Peyer's patch (tissue), 4 donors: ENCODE measurements at places on chromosomes 7 and 10. TPM values are rescaled to one million over a fixed set of nuclear protein-coding genes. Genes with fewer than 3 reads are reported as not detected.

DNA sequence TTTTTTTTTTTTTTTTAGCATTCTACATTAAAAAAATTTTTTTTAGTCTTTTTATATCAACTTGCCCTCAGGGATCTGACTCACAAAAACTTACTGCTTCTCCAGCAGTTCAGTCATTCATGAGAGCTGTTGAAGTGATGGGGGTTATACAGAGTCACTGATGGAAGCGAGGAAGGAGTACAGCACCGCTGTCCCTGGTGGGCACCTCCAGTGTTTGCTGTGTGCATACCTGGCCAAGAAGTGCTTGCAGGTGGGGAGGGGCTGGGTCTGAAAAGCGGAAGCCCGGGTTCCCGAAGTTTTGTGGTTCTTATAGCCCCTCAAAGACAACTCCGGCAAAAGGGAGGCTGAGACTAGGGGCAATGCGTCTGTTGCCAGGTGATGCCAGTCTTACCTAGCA lies 46.2 kb downstream of the MINDY4 start:
- H3K27ac ChIP-seq = no peak overlapping the region
- no peak overlapping the region for H3K4me3 ChIP-seq
- H3K27me3 ChIP-seq = no peaks in the 10 kb centered on the region
- H3K4me1 ChIP-seq = no peaks in the 10 kb centered on the region

GRCh38 chr7:138316421-138317043 lies 143.5 kb upstream of the TRIM24 start:
- no peaks in the 10 kb centered on the region for H3K27me3 ChIP-seq
- no peak overlapping the region for H3K4me3 ChIP-seq
- H3K4me1 ChIP-seq = no peaks in the 10 kb centered on the region
- no peaks in the 10 kb centered on the region for H3K36me3 ChIP-seq
- DNase-seq = no peak

SEMA3D gene
- 7.6 TPM for total RNA-seq

PIP gene
- not detected for total RNA-seq

- H3K27me3 ChIP-seq = no peaks in the 10 kb centered on the region
- H3K4me1 ChIP-seq = no peaks in the 10 kb centered on the region
- DNase-seq = no peak
- H3K4me3 ChIP-seq = no peak overlapping the region
- no peak overlapping the region for H3K27ac ChIP-seq
These were observed 73.1 kb upstream of the AASS start for GRCh38 chr7:122217125-122217524.

- no peak overlapping the region for H3K4me3 ChIP-seq
- H3K27me3 ChIP-seq = no peaks in the 10 kb centered on the region
- H3K27ac ChIP-seq = no peak overlapping the region
- DNase-seq = no peak
These were observed 108.0 kb downstream of the WDFY4 start for GRCh38 chr10:48792687-48793096.

GRCh38 chr7:26556061-26556881 lies 264.6 kb downstream of the SNX10 start:
- no peaks in the 10 kb centered on the region for H3K36me3 ChIP-seq
- DNase-seq = no peak
- no peak overlapping the region for H3K4me3 ChIP-seq
- H3K4me1 ChIP-seq = no peaks in the 10 kb centered on the region
- no peak overlapping the region for H3K27ac ChIP-seq
- no peaks in the 10 kb centered on the region for H3K27me3 ChIP-seq

GRCh38 chr7:17624379-17624778 lies 315.9 kb downstream of the SNX13 start:
- H3K4me3 ChIP-seq = no peak overlapping the region
- no peaks in the 10 kb centered on the region for H3K36me3 ChIP-seq
- no peak for DNase-seq
- H3K4me1 ChIP-seq = no peaks in the 10 kb centered on the region

- DNase-seq = no peak
- H3K27ac ChIP-seq = no peak overlapping the region
- H3K4me3 ChIP-seq = no peak overlapping the region
- peaks cover 19% of the 10 kb centered on the region for H3K4me1 ChIP-seq
These were observed 103.3 kb downstream of the GRB10 start for GRCh38 chr7:50679218-50680007.

TMEM139 gene
- total RNA-seq = 109 TPM

DNA sequence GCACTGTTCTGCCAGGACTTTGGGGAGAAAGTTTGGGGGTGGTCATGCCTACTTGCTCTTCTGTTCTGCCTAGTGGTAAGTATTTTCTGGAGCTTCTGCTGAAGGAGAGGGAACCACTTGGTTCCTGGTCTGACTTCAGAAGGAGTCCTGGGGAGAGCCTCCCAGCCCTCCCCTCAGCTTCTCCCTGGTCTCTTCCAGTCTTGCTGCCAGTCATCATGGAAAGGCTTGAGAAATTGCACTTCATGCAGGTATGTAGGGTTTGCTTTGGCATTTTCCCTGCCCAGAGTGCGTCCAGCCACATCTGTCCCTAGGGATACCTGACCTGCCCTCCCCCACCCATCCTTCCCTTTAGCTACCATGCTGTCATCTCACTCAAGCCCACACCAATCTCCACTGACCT lies 11.1 kb upstream of the WBP1L start:
- no peak overlapping the region for H3K27ac ChIP-seq
- H3K4me3 ChIP-seq = no peak overlapping the region
- H3K4me1 ChIP-seq = no peaks in the 10 kb centered on the region
- DNase-seq = no peak

GRCh38 chr10:77219046-77219445 lies 418.6 kb downstream of the KCNMA1 start:
- no peak overlapping the region for H3K4me3 ChIP-seq
- no peak overlapping the region for H3K27ac ChIP-seq
- no peaks in the 10 kb centered on the region for H3K27me3 ChIP-seq
- H3K4me1 ChIP-seq = no peaks in the 10 kb centered on the region
- H3K36me3 ChIP-seq = no peaks in the 10 kb centered on the region
- no peak for DNase-seq

- no peak for DNase-seq
- H3K27me3 ChIP-seq = no peaks in the 10 kb centered on the region
- no peak overlapping the region for H3K4me3 ChIP-seq
- no peaks in the 10 kb centered on the region for H3K4me1 ChIP-seq
- H3K36me3 ChIP-seq = peaks cover 11% of the 10 kb centered on the region
These were observed 162.3 kb downstream of the MLLT10 start for GRCh38 chr10:21696302-21696701.

- H3K27ac ChIP-seq = no peak overlapping the region
- no peak overlapping the region for H3K4me3 ChIP-seq
- no peaks in the 10 kb centered on the region for H3K27me3 ChIP-seq
- no peaks in the 10 kb centered on the region for H3K4me1 ChIP-seq
These were observed 11.3 kb upstream of the SMURF1 start for GRCh38 chr7:99155211-99155610.

DNA sequence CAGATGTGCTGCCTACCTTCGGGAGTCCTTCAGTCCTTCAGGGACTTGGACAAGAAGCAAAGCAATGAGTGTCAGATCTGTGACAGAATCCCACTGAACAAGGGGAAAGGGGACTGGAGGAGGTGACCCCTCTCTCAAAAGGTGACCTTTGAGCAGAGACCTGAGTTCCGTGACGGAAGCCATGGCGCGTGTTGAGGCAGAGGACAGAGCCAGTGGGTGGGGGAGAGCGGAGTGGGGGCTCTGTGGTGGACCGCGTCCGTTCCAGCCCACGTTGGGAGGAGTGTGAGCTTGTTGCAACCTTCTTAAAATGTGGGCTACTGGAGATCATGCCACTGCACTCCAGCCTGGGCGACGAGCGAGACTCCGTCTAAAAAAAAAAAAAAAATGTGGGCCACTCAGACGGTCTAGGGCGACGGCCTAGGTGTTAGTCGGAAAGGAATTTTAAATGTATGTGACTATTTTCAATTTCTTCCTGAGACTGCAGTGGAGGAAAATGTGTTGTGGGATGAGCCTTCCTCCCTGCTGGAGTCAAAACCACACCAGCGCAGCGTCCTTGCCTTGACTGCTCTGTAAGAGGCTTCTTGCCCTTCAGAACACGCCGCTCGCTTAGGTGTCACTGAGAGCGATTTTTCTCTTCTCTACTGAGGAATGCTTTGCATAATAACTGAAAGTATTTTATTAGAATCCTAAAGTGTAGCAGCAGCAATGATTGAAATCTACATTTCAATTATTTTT lies 272.7 kb downstream of the CELF2 start:
- no peaks in the 10 kb centered on the region for H3K36me3 ChIP-seq
- no peaks in the 10 kb centered on the region for H3K27me3 ChIP-seq
- no peak overlapping the region for H3K4me3 ChIP-seq
- no peaks in the 10 kb centered on the region for H3K4me1 ChIP-seq
- H3K27ac ChIP-seq = no peak overlapping the region
- no peak for DNase-seq

DDC gene
- total RNA-seq = 161 TPM

DIP2C gene
- total RNA-seq = 15.5 TPM

DNA sequence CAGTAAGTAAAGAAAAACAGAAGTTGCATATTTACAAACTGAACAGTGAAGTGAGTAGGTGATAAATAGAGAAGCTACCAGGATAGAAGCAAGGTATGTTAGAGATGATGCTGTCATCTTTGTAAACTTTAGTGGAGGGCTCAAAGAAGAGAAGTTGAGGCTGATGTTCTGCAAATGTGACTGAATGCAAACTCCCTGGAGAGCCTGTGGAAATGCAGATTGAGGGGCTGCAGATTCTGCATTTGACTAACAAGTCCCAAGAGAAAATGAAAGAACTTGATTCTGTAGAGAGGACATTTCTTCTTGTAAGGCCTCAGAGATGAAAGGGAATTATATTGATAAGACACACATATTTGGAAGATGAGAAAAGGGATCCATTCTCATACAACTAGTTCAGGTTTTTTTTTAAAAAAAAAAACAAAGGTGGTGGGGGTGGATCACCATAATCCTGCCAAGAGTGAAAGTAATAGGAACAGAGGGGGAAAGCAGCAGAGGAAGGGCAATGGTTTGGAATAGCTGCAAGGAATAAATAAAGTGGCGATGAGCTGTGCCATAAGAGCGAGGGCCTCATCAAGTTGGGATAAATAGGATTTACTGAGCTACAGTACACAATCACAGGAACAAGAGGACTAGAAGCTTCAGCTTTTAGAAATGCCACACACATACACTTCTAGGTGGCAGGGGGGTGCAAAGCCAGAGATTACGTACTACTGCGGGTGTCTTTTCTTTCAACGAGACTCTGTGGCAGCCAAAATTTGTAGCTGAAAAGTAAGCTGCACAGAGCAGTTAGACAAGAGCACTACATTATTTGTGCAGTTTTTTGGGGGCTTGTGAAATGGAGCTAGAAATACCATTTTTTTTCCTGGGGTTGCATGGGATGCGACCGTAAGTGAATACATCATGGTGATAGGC lies 778.5 kb downstream of the NRG3 start:
- H3K4me3 ChIP-seq = no peak overlapping the region
- DNase-seq = no peak
- no peaks in the 10 kb centered on the region for H3K4me1 ChIP-seq
- H3K27me3 ChIP-seq = no peaks in the 10 kb centered on the region

MYH16 gene
- total RNA-seq = not detected

SEMA3C gene
- total RNA-seq = 46.0 TPM

HOGA1 gene
- not detected for total RNA-seq

GRCh38 chr7:150949564-150949963 lies 28.6 kb downstream of the KCNH2 start:
- DNase-seq = no peak
- H3K4me1 ChIP-seq = no peaks in the 10 kb centered on the region
- no peaks in the 10 kb centered on the region for H3K36me3 ChIP-seq

CPED1 gene
- 4.4 TPM for total RNA-seq

- no peak overlapping the region for H3K4me3 ChIP-seq
- no peaks in the 10 kb centered on the region for H3K36me3 ChIP-seq
- DNase-seq = no peak
- no peaks in the 10 kb centered on the region for H3K27me3 ChIP-seq
These were observed 245.6 kb downstream of the HTR7 start for GRCh38 chr10:90612276-90612675.

DNA sequence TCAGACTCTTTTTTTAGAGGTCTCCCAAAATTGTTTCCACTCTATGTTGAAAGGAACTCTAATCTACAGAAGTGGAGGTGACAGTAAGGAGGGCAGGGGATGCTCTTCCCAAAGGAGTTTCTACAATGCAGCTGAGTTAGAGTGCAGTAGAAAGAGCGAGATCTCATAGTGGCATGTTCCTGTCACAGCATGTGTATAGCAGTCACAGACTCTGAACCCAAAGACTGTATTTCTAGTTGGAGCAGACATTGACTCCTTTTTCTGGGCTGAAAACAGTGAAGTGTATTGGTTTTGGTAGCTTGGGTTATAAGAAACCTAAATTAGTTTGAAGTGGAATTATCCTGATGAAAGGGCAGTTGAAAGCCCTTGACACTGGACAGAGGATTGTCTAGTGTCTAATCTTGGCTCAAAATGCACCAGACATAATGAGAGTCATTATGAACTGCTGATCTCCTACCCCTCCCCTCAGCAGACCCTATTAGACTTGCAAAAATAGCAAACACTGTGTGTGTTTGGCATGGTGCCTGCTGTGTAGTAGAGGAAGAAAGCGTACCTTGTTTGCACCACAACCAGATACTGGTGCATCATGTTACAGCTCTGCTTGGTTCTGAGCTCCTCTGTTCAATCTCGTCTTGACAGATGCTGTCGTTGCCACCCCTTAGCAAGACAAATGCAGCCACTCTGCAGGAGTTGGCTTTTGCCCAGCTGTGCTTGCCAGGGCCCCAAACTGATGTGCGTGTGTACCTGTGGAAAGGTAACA lies 336.0 kb downstream of the AUTS2 start:
- H3K27me3 ChIP-seq = no peaks in the 10 kb centered on the region
- no peaks in the 10 kb centered on the region for H3K4me1 ChIP-seq
- H3K36me3 ChIP-seq = no peaks in the 10 kb centered on the region
- no peak for DNase-seq

VSTM2A gene
- 2.5 TPM for total RNA-seq

C7orf57 gene
- total RNA-seq = not detected

CYP3A4 gene
- total RNA-seq = 585 TPM

- no peaks in the 10 kb centered on the region for H3K27me3 ChIP-seq
- peak overlapping the region; percentile 56 for H3K27ac ChIP-seq
- H3K4me3 ChIP-seq = no peak overlapping the region
- DNase-seq = no peak
- no peaks in the 10 kb centered on the region for H3K36me3 ChIP-seq
- H3K4me1 ChIP-seq = no peaks in the 10 kb centered on the region
These were observed 16.8 kb downstream of the MACC1 start for GRCh38 chr7:20200361-20200760.

- H3K36me3 ChIP-seq = no peaks in the 10 kb centered on the region
- no peaks in the 10 kb centered on the region for H3K27me3 ChIP-seq
- no peaks in the 10 kb centered on the region for H3K4me1 ChIP-seq
- H3K4me3 ChIP-seq = no peak overlapping the region
- H3K27ac ChIP-seq = no peak overlapping the region
These were observed 48.4 kb downstream of the HGF start for GRCh38 chr7:81721437-81721836.

- H3K36me3 ChIP-seq = no peaks in the 10 kb centered on the region
- H3K27ac ChIP-seq = no peak overlapping the region
- no peaks in the 10 kb centered on the region for H3K4me1 ChIP-seq
- H3K4me3 ChIP-seq = no peak overlapping the region
These were observed 96.0 kb upstream of the GATA3 start for GRCh38 chr10:7958442-7958841.

CHCHD1 gene
- 36.8 TPM for total RNA-seq

- H3K27me3 ChIP-seq = no peaks in the 10 kb centered on the region
- no peak for DNase-seq
These were observed 126.6 kb downstream of the PTPN20 start for GRCh38 chr10:47037654-47038425.

BUD31 gene
- total RNA-seq = 82.0 TPM

- no peak for DNase-seq
- H3K27ac ChIP-seq = no peak overlapping the region
- H3K4me3 ChIP-seq = no peak overlapping the region
- no peaks in the 10 kb centered on the region for H3K4me1 ChIP-seq
- H3K36me3 ChIP-seq = no peaks in the 10 kb centered on the region
- H3K27me3 ChIP-seq = no peaks in the 10 kb centered on the region
These were observed 74.6 kb upstream of the IKZF1 start for GRCh38 chr7:50229964-50230363.
